Activated naive CD8-positive, alpha-beta T cell treated with anti-CD3 and anti-CD28 coated beads, Interleukin-2, amount 10 ng/mL, durations not matched to agents 7 days and 5 days (primary cell): ENCODE measurements at places on chromosomes 13 and 19. TPM values are rescaled to one million over a fixed set of nuclear protein-coding genes. Genes with fewer than 3 reads are reported as not detected.

The CFAP97D2 gene
- 0.22 TPM for total RNA-seq

The KCNJ14 gene
- total RNA-seq = 1.4 TPM

- no peak for DNase-seq
Measured at GRCh38 chr19:524062-524674, 7.4 kb upstream of the CDC34 start.

DNA sequence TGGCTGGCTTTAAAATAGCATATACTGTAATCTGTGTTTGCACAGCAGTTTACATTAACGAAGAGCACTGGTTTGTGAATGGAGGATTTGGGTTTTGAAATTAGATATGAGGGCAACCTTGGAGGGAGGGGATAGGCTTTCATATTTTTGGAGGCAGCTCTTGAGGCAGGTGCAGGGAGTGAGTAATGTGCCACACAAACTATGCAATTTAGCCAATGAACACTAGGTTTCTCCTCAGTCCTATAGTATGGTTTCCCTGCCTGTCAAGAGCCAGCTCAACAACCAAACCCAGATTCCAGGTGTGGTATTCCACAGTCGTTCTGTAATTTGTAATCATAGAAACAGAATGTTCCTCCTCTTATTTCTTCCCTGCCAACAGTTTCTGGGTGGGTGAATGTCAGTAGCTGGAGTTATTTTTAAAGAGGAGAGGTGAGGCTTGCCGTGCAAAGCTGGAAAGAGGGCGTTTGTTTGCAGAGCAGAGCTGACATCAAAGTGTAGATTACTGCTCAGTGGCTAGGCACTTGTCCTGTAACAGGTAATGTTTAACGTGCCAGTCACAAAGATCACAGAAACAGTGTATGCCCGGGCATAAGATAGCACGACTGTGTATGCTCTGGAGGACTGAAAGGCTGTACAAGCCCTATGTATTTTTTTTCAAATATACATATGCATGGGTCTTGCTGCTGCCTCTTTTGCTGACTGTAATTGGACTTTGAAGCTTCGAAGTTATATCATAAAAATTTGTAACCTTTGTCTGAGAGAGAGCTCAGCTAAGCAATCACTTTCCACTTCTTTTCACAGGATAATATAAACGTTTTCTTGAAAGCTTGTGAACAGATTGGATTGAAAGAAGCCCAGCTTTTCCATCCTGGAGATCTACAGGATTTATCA is 124.2 kb downstream of the LMO7 start:
- DNase-seq = peak; percentile 30

- DNase-seq = no peak
Measured at GRCh38 chr13:29537736-29538651, 57.5 kb downstream of the SLC7A1 start.

DNA sequence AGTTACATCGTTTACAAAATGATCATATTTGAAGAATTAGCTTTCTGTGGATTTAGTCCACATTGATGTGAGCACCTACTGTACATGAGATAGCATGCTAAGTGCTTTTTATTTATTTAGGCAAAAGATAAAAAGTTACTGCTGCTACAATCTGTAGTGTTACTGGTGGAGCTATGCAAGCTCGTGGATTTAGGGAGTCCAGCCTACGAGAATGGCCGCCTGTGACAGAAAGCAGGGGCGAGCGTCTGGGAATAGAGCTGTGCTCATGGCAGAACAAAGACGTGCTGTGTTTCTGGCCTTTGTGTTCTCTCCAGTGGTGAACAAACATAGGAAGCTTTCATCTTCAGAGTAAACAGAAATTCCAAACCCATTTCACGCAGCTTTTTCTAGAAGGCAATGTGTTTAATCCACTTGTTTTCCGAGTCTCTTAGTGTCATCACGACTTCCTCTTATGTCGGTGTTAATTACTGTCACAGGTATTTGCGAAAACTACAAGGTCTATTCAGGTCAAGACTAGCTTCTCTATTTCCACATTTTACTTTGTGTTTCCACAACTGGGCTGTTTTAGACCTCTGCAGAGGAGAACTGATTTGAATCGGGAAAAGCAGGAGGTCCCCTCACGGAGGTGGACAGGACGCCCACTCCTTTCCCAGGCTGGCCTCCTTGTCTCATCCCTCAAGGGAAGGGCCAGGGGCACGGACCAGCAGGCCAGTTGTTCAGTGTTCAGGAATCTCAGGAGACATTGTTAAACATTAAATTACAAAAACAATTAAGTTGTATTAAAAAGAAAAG is 67.3 kb downstream of the ATP11A start:
- no peak for DNase-seq

GRCh38 chr13:113841353-113841650 is 22.6 kb downstream of the GAS6 start:
- no peak for DNase-seq
